ENCODE measurements at places on chromosomes 16 and 17. TPM values are rescaled to one million over a fixed set of nuclear protein-coding genes. Genes with fewer than 3 reads are reported as not detected.

DNA sequence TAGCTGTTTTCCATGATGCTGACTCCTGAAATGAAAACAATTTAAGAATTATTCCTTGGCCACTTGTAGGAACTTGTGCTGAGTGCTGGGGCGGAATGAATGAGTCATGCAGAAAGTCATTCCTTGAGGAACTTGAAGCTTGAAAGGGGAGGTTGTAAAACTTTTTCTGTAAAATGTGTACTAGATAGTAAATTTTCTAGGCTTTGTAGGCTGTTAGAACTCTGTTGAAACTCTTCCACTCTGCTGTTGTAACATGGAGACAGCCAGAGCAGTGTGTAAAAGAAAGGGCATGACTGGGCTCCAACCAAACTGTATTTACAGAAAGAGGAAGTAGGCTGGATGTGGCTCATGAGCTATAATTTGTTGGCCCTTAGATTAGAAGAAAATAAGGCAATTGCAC, 46.1 kb downstream of the ABCA8 start:
- H3K27me3 ChIP-seq, result no peaks in the 10 kb centered on the region
- no peaks in the 10 kb centered on the region for H3K4me1 ChIP-seq
- H3K4me3 ChIP-seq, result no peak overlapping the region

GRCh38 chr16:57069053-57069452, 23.3 kb upstream of the CPNE2 start:
- H3K36me3 ChIP-seq, result no peaks in the 10 kb centered on the region
- H3K4me1 ChIP-seq, result peaks cover 7% of the 10 kb centered on the region
- DNase-seq, result no peak
- H3K27ac ChIP-seq, result no peak overlapping the region

GRCh38 chr16:84068783-84069462, 26.3 kb upstream of the SLC38A8 start:
- no peak overlapping the region for H3K4me3 ChIP-seq
- no peak for DNase-seq
- H3K4me1 ChIP-seq, result no peaks in the 10 kb centered on the region
- H3K27ac ChIP-seq, result no peak overlapping the region
- H3K36me3 ChIP-seq, result peaks cover 99% of the 10 kb centered on the region

DNA sequence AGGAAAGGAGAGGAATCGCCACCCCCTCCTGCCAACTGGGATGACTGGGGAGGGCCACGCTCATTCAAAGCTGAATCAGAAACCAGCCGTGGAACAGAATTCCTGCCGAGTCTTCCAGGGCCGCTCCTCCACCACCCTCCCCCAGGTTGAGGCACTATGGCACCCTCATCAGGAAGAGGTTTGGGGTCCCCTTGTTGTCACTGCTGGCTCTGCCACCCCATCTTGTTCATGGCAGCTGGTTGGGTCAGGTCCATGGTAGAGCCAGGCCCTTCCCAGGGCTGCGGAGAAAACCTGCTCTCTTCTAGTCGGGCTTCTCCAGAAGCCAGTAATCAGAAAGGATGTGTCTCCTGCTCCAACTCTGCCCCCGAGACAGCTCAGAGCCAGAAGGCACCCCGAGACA, 41.8 kb downstream of the KCNJ12 start:
- H3K27ac ChIP-seq, result no peak overlapping the region
- peak; percentile 35 for DNase-seq

DNA sequence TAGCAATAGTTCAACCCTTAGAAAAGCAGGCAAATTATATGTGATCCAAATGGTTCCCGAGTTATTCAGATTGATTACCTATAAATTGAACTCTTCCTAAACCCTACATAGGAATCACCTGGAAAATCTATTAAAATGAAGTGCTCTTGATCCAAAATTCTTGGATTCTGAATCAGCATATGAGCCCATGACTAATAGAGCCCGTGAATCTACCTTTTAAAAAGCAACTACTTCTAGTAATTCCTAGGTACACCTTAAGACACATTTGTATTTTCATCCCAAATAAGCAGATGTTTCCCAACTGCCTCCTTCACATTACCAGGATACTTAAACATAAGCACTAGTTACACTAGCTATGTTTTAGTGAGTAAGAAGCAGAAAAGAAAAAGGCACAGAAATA, 1171.0 kb upstream of the GOT2 start:
- DNase-seq, result no peak
- H3K27me3 ChIP-seq, result no peaks in the 10 kb centered on the region
- H3K4me1 ChIP-seq, result no peaks in the 10 kb centered on the region
- H3K4me3 ChIP-seq, result no peak overlapping the region
- no peak overlapping the region for H3K27ac ChIP-seq
- no peaks in the 10 kb centered on the region for H3K36me3 ChIP-seq

GRCh38 chr16:3858801-3859200, 21.7 kb downstream of the CREBBP start:
- DNase-seq, result no peak
- peak overlapping the region; percentile 76 for H3K27ac ChIP-seq
- no peak overlapping the region for H3K4me3 ChIP-seq

The TPSG1 gene
- total RNA-seq, result not detected

DNA sequence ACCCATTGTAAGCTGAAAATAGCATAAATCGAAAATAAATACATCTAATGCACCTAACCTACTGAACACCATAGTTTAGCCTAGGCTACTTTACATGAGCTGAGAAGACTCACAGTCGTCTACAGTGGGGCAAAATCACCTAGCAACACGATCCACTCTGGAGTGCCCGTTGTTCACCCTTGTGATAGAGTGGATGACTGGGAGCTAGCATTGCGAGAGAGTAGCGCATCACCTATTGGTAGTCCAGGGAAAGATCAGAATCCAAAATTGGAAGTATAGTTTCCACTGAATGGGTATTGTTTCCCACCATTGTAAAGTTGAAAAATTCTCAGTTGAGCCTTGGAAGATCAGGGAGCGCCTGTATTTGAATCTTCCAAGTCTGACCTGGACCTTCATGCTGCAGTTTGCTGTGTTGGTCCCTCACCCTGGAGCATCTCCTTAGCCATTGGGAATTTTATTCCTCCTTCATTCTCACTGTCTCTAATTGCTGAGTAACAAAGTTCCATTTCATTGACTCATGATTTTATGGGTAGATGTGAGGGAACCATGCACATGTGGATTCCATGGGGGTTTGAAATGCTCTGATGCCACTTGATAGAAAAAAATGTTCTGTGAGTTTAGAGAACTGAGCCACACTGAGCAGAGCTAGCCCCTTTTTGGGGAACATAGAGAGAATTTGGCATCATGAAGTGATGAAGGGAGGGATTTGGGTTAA, 19.6 kb downstream of the AKAP1 start:
- H3K36me3 ChIP-seq, result no peaks in the 10 kb centered on the region
- H3K27ac ChIP-seq, result peak overlapping the region; percentile 92
- H3K4me3 ChIP-seq, result no peak overlapping the region

GRCh38 chr17:44591206-44591605, 33.9 kb downstream of the FZD2 start:
- H3K27me3 ChIP-seq, result no peaks in the 10 kb centered on the region
- no peaks in the 10 kb centered on the region for H3K36me3 ChIP-seq
- H3K27ac ChIP-seq, result no peak overlapping the region
- no peaks in the 10 kb centered on the region for H3K4me1 ChIP-seq

The CALCOCO2 gene
- 181 TPM for total RNA-seq

The SOCS3 gene
- total RNA-seq, result 43.5 TPM

The PDXDC1 gene
- total RNA-seq, result 82.5 TPM

GRCh38 chr16:30186782-30187555, 3.6 kb downstream of the CORO1A start:
- peak overlapping the region; percentile 11 for H3K4me3 ChIP-seq
- DNase-seq, result peak; percentile 78
- H3K27me3 ChIP-seq, result no peaks in the 10 kb centered on the region
- no peaks in the 10 kb centered on the region for H3K36me3 ChIP-seq
- peaks cover 4% of the 10 kb centered on the region for H3K4me1 ChIP-seq

The CTRB1 gene
- total RNA-seq, result not detected

DNA sequence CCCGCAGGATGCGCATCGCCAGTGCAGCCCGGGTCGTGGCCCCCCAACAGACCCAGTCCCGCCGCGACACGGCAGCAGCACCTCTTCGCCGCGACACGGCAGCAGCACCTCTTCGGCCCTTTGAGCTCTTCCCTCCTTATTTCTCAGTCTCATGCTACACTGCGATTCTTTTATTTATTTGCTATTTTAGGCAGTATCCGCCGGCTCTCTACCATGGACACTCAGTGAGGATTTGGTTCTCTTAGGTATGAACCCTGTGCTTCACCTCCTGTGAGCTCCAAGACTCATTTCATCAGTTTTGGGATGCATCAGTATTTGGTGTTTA, 8.3 kb upstream of the MAP2K3 start:
- peak overlapping the region; percentile 74 for H3K4me3 ChIP-seq
- no peak for DNase-seq
- H3K36me3 ChIP-seq, result no peaks in the 10 kb centered on the region
- H3K4me1 ChIP-seq, result peaks cover 50% of the 10 kb centered on the region

DNA sequence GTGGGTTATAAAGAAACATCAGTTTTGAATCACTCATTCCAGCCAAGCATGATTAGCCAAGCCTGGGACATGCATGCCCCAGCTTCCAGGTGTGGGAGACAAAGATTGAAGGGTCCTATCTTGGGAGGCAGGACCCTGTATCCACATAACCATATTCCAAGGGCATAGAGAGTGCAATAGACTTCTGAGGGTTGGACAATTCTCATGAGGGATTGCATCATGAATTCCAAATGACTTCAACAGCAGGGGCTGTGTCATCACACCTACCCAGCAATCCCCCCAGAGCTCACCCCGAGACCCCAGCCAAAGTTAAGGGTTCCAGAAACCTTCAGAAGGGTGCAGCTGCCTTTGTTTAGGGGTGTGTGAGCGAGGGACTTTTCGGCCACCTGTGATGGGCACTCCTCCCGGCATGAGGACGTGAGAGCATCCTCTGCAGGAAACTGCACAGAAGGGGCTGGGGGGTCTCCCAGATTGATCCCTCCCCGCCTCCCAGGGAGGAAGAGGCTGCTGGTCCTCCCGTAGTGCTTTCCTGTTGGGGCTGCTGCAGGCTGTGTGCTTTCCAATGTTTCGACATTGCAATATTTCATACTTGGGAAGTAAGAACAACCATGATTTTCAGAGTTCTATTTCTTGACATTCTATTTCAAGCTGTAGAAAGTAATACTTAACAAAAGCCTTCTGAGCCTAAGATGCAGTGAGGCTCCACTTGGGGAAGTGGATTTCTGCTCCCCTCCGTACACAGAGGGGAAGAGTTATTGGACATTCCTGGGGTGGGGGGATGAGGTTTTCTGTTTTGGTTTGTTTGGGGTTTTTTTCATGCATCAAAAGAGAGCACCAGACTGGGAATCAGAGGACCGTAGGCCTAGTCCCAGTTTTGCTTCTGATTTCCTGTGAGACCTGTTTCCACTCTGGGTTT, 13.3 kb upstream of the PITPNM3 start:
- no peak overlapping the region for H3K4me3 ChIP-seq
- no peaks in the 10 kb centered on the region for H3K27me3 ChIP-seq
- DNase-seq, result no peak
- H3K4me1 ChIP-seq, result no peaks in the 10 kb centered on the region
- no peaks in the 10 kb centered on the region for H3K36me3 ChIP-seq

- H3K27ac ChIP-seq, result no peak overlapping the region
- peaks cover 10% of the 10 kb centered on the region for H3K36me3 ChIP-seq
- H3K4me3 ChIP-seq, result no peak overlapping the region
- no peaks in the 10 kb centered on the region for H3K27me3 ChIP-seq
Measured at GRCh38 chr16:30964574-30965226, 7.1 kb downstream of the SETD1A start.

GRCh38 chr17:72984145-72984925, 108.2 kb downstream of the SLC39A11 start:
- no peak overlapping the region for H3K27ac ChIP-seq
- no peaks in the 10 kb centered on the region for H3K36me3 ChIP-seq
- no peak overlapping the region for H3K4me3 ChIP-seq
- H3K27me3 ChIP-seq, result no peaks in the 10 kb centered on the region
- DNase-seq, result no peak
- H3K4me1 ChIP-seq, result no peaks in the 10 kb centered on the region

The DOC2B gene
- 3.0 TPM for total RNA-seq

DNA sequence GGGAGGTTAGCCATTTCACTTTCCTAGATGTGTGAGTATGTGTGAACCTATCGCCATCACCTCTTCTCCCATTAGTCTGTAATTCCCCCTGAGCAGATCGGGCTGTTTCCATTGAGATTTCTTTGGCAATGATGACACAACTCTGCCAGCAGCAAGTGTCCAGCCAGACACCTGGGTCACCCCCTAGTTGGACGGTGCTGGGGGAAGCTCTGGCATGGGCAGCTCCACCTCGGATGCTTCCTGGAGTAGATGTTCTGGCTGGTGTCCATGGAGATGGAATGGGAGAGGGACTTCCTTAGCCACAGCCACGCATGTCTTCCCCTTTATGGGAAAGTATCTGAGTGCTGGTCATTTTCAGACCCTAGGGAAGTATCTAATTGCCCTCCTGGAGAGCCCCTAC, 247.9 kb upstream of the RPL38 start:
- H3K27ac ChIP-seq, result no peak overlapping the region
- H3K27me3 ChIP-seq, result peaks cover 34% of the 10 kb centered on the region
- DNase-seq, result no peak
- no peaks in the 10 kb centered on the region for H3K36me3 ChIP-seq

The CD300LB gene
- total RNA-seq, result 0.15 TPM

- H3K4me3 ChIP-seq, result no peak overlapping the region
- H3K27ac ChIP-seq, result no peak overlapping the region
- H3K4me1 ChIP-seq, result peaks cover 8% of the 10 kb centered on the region
Measured at GRCh38 chr17:1753767-1754429, 8.0 kb upstream of the SERPINF1 start.

The UTS2R gene
- total RNA-seq, result 3.8 TPM

The KCNG4 gene
- not detected for total RNA-seq

GRCh38 chr16:50573947-50574744, 25.9 kb downstream of the NKD1 start:
- H3K27ac ChIP-seq, result no peak overlapping the region
- H3K27me3 ChIP-seq, result no peaks in the 10 kb centered on the region
- no peaks in the 10 kb centered on the region for H3K36me3 ChIP-seq
- no peak overlapping the region for H3K4me3 ChIP-seq

- peak overlapping the region; percentile 16 for H3K27ac ChIP-seq
- no peaks in the 10 kb centered on the region for H3K27me3 ChIP-seq
- H3K4me3 ChIP-seq, result no peak overlapping the region
Measured at GRCh38 chr16:85480727-85481101, 132.4 kb upstream of the GSE1 start.

- peak overlapping the region; percentile 56 for H3K27ac ChIP-seq
- no peaks in the 10 kb centered on the region for H3K36me3 ChIP-seq
- no peaks in the 10 kb centered on the region for H3K27me3 ChIP-seq
- H3K4me1 ChIP-seq, result peaks cover 41% of the 10 kb centered on the region
- no peak overlapping the region for H3K4me3 ChIP-seq
Measured at GRCh38 chr16:1548233-1548632, 14.8 kb downstream of the TMEM204 start.

DNA sequence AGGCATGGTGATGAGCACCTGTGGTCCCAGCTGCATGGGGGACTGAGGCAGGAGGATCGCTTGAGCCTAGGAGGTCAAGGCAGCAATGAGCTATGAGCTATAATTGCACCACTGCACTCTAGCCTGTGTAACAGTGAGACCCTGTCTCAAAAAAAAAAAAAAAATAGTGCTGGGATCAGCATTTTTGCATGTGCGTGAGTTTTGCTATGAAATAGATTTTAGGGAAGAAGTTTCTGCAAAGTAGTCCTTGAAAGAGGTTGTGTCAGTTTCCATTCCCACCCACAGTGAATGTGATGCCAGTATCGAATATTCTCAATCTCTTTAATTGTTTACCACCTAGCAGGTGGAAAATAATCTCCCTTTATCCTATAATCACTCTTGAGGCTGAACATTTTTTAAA, 26.3 kb upstream of the ARHGAP17 start:
- no peak overlapping the region for H3K4me3 ChIP-seq
- no peaks in the 10 kb centered on the region for H3K36me3 ChIP-seq
- DNase-seq, result no peak
- no peaks in the 10 kb centered on the region for H3K27me3 ChIP-seq
- no peak overlapping the region for H3K27ac ChIP-seq
- no peaks in the 10 kb centered on the region for H3K4me1 ChIP-seq

GRCh38 chr16:48106446-48106845, 49.3 kb downstream of the ABCC12 start:
- no peak for DNase-seq
- H3K4me3 ChIP-seq, result no peak overlapping the region
- no peak overlapping the region for H3K27ac ChIP-seq
- H3K36me3 ChIP-seq, result no peaks in the 10 kb centered on the region
